Hematopoietic multipotent progenitor cell (in vitro differentiated cells): ENCODE measurements at places on chromosomes 7 and 10. TPM values are rescaled to one million over a fixed set of nuclear protein-coding genes. Genes with fewer than 3 reads are reported as not detected.

Gene TAS2R5
- 1.9 TPM for total RNA-seq

Gene GARIN1A
- total RNA-seq: 0.27 TPM

Gene ANKRD2
- total RNA-seq: not detected

Gene SCIN
- total RNA-seq: under 0.01 TPM

DNA sequence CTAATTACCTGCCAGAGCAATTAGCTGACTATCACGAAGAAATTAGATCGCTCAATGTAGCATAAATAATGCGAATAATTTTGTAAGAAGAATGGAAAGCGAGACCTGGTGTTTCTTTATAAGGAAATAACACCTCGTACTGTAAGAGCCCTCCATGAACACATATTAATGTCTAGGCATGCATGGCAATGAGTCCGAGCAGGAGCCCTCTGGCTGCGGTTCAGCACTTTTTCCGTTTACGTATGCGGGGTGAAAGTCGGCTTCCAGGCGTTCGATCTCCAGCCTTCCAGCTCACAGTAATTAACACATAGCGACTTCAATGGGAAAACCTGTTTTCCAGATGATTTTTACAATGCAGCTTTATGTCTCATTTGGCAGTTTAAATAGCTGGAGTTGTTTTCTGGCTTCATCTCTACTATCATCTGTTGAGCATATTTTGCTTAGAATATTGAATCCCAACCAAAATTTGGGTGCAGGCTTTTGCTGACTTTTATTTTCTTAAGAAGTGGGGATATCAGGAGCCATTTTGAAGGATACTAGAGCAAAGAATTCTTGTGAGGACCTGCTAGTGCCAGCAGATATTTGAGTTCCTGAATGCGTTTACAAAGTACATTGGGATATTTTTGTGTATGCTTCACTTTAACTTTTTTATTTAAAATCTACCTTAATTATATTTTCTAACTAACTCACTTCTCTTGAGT lies 7.2 kb upstream of the SP8 start:
- no peak for DNase-seq

DNA sequence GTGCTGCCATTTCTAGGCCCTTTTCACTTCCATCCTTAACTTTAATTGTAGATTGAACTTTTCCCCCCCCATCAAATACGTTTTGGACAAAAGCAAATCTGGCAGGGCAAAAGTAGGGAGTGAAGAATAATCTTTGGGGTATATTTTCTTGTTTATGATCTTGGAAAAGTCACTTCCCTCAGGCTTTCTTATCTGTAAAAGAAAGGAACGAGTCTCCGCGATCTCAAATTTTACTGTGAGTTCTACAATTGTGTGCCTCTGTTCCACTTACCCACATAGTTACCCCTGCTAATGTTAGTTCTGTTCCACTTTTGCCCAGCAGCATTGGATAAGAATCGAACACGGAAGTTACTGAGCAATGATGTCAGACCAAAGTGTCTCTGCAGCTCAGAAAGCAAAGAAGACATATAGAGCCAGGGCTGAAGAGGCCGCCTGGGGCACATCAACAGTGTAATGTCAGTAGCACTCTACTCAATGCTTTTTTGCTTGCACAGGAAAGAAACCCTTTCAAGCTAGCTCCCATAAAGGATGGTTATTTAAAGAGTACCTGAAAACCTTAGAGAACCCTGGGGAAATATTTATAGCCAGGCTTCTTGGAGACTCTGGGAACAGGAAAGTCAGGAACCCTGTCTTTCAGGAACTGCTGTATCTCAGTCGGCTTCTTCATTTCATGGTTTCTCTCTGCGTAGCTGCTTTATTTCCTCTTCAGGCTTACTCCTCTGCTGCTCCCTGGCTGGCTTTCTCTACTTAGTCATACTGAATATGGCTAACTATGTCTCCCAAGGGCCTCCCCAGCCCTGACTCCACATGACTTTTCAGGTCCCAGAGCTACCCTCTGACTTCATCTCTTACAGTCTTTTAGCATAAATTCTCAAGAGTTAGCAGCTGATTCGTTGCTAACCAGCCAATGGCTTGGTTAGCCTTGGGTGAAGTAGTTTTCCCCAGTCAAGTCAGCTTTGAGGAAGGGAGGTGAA lies 123.7 kb upstream of the FAM3C start:
- DNase-seq: no peak

GRCh38 chr7:140922741-140923345 lies 1.9 kb downstream of the BRAF start:
- no peak for DNase-seq

DNA sequence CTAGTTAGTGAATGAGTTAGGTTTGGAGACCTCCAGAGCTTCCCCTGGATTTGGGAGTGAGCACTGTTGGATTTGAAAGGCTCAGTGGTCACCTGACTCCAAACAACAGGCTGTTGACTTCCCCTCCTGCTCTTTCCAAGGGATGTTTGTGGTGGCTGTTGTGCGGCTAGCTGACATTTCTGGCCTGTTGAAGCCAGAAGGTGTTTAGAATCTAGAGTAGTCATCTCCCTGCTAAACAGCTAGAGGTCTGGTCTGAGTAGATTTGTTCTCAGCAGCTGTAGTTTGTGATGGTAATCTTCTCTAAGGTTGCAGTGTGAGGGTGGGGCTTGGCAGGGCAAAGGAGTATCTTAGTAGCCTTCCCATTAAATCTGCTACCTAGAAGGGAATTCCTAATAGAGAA lies 30.1 kb downstream of the BPGM start:
- no peak for DNase-seq

- no peak for DNase-seq
Observed at GRCh38 chr10:30816159-30816819, 186.7 kb upstream of the LYZL2 start.

DNA sequence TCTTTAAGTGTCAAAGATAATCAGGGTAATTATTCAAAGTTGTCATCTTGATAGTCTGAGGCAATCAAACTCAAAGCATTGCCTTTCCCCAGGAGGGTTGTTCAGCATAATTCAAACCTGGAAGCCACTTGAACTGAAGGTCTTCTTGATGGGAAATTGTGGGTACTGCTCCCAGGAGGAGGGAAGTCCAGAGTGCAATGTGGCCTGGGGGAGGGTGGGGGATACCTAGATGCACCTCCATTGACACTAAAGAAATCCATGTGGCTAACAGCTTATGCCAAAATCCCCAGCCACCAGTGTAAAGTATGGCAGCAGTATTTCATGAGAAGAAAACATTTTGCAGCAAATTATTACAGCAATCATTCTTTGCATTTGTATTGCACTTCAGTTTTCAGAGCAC lies 114.9 kb downstream of the STRA8 start:
- no peak for DNase-seq

DNA sequence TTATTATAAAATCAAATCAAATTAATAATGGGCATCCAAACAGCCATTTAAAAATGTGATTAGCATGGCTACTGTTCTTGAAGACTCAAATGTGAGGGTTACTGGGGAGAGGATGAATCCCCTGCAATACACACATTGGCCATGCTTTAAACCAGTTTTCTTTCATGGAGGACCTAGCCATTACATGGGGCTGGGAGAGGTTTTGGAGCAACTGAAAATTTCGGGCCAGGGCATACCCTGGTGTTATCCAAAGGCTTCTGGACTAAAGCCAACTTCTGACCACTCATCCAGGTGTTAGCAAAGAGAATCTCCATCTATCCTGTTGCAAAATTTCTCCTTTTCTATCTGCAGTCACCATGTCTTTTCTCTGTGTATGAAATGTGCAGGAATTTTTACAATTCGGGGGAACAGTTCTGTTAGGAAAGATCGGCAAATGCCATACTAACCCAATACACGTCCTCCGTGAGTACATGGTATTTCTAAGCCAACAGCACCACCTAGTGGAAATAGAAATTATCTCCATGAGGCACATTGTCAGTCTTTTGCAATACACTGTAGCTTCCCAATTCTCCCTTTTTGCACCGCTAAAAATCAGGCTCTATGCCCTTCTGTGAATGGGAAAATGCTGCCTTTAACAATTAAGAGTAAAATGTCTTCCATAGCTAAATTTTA lies 47.0 kb upstream of the ZNF107 start:
- peak; percentile 26 for DNase-seq

DNA sequence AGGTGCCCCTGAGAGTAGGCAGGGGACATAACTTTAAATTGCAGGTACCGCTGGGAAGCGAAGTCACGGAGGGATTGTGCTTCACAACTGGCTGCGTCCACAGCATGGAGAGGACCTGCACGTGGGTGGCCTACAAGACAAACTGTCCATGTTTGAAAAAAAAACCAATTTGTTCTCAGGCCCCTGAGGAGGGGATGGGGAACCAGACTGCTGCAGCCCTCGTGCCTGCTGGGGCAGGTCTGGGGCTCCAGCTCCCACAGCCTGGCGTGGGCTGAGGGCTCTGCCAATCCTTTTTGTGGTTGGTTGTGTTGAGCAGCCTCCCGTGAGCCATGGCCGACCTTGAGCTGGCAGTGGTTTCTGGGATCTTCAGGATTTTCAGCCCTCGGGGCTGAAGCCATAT lies 9.7 kb downstream of the SFRP5 start:
- DNase-seq: no peak

- DNase-seq: no peak
Observed at GRCh38 chr7:45223728-45224630, 66.4 kb downstream of the RAMP3 start.

- DNase-seq: no peak
Observed at GRCh38 chr7:142371586-142372377, 113.9 kb upstream of the PRSS58 start.

DNA sequence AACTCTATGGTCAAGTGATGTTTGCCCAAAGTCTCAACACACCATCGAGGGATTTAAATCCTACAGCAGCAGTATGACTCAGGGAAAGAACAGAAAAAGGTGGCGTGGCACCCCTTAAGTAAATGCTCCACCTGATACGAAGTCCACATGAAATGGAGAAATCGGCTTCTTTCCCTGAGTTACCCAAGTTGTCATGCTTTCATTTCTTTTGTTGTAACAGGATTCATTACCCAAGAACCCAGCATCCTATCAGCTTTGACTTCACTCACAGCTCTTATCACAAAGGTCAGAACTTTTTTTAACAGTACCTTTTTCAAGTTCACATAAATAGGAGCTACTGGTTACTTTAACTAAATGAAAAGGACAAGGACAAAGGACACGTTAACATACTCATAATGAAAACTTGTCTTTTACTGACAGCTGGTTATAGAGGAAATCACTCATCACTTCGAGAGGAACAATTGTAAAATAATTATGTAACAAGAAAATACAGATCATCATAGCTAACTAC lies 219.8 kb upstream of the FRMD4A start:
- no peak for DNase-seq

DNA sequence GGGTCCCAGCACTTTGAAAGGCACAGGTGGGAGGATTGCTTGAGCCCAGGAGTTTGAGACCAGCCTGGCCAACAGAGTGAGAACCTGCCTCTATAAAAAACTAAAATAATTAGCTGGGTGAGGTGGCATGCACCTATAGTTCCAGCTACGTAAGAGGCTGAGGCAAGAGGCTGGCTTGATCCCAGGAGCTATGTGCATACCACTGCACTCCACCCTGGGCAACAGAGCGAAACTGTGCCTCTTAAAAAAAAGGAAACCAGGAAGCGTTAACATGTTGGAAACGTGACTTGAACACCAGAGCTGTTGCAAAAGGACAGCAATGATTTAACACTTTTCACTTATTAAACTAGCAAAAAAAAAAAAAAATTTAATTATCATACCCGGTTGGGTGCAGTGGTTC lies 12.6 kb downstream of the BAZ1B start:
- no peak for DNase-seq
